Panc1 (cell line): ENCODE measurements at places on chromosomes 12 and 14.

GRCh38 chr14:65703996-65704395 lies 291.5 kb downstream of the FUT8 start:
- no peak for DNase-seq

GRCh38 chr14:34629657-34630529 lies at the start of gene SNX6:
Gene SNX6, minus strand, starts transcription at chr14:34630148. Its CDS starts 32 bp downstream, at chr14:34630116.
- DNase-seq: no peak

DNA sequence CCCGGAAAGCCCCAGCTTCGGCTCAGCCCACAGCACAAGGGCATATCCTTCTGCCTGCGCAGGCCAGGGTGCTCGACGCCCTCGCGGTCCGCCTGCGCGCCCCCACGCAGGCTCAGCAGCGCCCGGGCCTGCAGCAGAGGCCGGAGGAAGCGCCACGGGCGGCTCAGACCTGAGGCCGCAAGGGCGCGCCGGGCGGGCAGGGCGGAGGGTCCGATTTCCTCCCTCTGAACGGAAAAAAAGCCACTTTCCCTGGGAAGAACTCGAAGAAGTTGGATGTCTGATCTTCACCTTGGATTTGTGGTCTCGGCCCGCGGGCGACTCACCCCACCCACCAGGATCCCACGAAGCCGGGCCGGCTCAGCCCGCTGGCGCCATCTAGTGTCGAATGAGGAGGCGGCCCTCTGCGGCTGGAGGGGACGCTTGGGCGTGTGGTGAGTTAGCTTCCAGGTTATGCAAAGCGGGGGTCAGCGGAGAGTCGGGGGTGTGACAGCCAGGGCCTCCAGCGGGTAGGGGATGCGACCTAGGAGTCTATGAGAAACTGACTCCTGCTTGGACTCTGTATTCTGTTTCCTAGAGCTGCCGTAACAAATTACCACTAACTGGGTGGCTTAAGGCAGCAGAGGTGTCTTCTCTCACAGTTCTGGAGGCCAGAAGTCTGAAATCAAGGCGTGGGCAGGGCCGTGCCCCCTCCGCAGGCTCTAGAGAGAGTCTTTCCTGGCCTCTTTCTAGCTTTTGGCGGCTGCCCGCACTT lies 40.0 kb upstream of the SRSF5 start:
- DNase-seq: peak; percentile 28

DNA sequence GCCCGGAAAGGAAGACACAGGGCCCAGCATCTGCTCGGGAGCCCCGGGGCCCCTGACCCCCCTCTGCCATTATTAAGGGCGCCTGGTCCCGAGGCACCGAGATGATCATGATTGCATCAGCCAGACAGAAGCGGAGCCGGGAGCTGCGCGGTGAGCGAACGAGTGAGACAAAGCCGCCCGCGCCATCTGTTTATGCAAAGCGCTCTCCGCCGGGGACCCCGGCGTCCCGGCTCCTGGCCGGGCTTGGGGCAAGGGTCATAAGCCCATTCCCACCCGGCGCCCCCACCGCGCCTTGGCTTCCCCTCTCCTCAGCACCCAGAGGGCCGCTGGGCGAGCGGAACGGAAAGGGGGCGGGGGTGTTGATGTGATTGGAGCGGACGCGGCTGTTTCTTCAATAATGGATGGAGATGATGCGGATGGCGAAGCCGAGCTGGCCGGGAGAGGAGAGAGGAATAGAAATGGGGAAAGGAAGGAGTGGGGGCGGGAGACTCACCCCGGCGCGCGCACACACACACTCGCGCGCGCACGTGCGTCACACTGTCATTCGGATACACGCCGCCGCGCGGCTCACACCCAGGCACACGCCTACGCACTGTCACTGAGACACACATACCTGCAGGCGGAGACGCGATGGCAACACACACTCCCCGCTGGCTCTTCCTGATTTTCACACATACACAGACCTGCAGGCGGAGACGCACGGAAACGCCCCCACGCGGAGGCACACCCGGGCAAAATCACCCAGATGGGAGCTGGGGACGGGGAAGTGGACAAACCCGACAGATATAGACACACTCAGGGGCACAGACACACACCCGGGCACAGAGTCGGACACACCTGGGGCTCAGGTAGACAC lies 10.7 kb downstream of the STAC3 start:
- no peak for DNase-seq

- DNase-seq: no peak
These were observed 43.6 kb upstream of the PPP2R5C start for GRCh38 chr14:101717663-101718490.

DNA sequence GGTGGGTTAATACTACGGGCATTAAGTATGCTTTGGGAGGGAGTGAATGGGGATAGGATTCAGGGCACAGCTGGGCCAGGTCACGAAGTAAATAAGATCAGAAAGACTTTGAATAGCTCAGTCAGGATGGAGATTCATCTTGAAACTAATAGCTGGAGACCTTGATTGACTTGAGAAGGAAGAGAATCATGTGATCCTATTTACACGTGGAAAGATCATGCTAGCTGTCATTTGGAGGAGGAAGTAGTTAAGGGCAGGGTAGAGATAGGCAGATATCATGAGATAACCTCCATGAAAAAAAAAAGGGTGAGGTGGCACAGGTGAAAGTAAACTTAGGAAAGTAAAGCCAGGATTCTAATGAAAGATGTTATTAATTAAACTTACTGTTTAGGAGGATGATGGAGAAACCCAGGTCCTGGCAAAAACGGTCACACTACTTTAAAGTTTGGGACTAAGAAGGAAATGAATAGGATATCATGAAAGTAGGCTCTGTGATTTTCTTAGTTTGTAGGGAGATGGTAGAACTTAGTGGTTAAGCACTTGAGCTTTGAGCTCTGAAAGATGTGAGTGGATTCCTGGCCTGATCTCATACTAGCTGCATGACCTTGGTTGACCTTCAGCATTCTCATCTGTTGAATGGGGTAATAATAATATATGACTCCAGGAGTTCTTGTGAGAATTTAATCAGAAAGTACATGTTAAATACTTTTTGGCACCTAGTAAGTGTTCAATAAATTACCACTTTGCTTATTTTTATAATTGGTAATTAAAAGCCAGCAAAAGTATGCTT lies 439.0 kb downstream of the NRXN3 start:
- DNase-seq: no peak

GRCh38 chr12:63313139-63313538 lies 162.1 kb upstream of the AVPR1A start:
- DNase-seq: no peak

- no peak for DNase-seq
These were observed 32.6 kb upstream of the SLC38A4 start for GRCh38 chr12:46858368-46858767.

DNA sequence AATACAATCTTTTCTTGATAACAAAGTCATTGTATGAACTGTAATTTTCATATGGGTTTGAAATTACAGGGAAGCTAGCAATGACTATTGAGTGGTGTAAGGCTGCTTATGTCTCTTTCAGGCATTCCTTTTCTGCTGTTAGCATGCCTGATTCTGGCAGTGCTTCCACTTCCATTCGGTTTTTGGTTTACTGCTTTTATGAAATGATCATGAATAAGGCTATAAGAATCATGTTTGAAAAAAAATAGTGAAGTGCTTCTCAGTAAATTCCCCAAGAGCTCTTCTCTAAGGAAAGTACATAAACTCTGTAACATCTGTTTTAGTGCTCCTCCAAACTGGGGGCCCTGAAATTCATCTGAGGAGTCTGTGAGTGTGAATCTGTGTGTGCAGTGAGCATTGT lies 434.0 kb upstream of the RGS6 start:
- DNase-seq: no peak

DNA sequence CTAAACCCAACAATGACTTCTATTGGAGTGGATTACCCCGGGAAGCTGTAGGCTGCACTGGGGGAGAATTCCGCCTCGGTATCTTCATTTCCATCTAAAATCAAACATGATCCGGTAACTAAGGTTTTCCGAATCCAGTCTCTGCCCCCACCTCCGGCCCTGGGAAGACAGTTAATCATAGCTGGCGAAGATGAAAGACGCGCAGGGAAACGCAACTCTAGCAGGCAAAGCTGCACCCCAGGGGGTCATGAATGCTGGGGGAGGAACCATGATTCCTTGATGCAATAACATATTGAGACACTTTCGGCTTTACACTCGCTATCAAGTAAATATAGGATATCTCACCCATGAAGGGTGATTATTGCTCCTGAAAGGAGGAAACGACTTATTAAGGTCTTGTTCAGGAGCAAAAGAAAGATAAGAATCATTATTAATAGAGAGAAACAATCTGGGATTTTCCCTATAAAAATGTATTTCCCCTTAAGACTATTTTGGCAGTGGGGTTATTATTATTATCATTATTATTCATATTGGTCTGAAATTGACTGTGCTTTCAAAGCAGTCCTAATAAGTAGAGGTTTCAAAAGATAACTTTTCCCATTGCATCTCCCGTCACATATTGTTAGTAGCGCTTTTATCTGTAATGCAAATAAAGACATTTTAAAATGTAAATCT lies 614.9 kb downstream of the VRK1 start:
- no peak for DNase-seq

DNA sequence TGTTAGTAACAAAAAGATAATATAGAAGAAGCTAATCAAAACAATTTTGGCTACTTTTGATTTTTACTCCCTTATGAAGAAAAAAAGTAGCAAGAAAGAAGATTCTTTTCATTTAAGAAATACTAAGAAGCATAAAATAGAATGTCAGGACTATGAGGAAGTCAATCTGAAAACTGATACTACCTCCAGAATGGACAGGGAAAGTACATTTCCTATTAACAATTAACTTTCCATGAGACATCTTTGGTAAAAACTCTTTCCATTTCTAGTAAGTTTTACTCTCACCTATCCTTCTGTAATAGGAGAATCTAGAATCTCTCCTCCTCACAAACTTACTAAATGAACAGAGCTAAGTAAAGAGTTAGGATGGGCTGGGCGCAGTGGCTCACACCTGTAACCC lies 51.3 kb upstream of the NPFF start:
- no peak for DNase-seq

DNA sequence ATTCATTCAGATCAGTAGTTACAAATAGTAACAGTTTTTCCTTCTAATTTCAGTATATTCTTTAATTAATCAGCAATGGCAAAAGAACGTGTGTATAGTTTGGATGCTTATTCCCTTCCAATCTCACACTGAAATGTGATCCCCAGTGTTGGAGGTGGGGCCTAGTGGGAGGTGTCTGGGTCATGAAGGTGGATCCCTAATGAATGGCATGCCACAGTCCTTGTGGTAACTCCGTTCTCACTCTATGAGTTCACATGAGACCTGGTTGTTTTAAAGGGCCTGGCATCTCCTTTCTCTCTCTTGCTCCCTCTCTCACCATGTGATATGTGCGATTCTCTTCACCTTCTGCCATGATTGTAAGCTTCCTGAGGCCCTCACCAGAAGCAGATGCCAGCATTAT lies 18.9 kb upstream of the SYNDIG1L start:
- DNase-seq: no peak

- DNase-seq: no peak
These were observed 98.1 kb upstream of the NCOR2 start for GRCh38 chr12:124665511-124665910.

DNA sequence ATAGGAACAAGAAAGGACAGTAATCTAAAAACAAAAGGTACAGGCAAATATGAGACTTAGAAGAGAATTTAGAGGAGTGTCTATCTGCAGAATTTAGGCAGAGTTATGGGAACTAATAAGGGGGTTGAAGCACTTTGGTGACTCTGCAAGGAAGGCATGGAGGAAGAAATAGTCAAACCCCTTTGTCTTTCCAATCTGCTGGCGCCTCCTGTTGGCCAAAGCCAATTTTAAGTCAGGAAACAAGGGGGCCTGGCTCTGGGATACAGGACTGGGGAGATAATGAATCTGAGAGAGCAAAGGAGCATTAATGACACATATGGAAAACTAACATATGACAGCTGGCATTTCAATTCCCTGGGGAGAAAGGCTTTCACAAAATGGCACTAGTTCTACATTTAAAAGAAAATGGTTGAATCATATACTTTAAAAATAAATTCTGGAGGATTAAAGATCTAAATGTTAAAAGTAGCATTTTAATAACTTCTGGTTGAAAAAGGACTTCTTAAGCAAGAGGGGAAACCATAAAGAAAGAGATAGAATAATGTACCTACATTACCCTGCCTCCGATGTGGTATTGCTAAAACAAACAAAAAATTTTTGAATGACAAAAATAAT lies 48.5 kb upstream of the CSRP2 start:
- DNase-seq: no peak

DNA sequence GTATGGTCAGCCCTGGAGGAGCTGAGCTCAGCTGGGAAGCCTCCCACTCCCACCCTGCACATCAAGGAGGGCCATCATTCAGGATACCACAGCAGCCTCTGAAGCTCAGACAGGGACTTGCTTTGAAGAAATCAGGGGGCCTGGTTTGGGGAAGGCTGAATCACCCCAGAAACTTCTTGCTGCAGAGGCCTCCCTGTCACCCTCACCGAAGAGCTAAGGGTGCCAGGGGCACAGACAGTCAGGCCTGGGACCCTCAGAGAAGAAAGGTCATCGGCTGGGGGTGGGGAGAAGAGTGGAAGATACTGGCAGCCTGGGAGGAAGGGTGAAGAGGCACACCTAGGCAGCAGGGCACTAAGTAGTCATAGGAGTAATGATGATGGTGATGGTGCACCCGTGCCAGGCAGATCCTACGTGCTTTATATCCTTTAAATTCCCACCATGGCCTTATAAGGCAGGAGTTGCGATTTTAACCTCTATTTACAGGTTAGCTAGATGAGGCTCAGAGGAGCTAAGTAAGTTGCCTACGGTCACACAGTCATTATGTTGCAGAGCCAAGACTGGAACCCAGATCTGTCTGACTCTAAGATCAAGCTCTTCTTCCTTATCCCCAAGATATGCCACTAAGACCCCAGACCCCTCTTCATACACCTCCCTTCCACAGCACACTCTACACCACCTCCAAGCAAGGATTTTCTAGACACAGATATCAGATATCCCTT lies 28.5 kb upstream of the PNMA1 start:
- DNase-seq: no peak

DNA sequence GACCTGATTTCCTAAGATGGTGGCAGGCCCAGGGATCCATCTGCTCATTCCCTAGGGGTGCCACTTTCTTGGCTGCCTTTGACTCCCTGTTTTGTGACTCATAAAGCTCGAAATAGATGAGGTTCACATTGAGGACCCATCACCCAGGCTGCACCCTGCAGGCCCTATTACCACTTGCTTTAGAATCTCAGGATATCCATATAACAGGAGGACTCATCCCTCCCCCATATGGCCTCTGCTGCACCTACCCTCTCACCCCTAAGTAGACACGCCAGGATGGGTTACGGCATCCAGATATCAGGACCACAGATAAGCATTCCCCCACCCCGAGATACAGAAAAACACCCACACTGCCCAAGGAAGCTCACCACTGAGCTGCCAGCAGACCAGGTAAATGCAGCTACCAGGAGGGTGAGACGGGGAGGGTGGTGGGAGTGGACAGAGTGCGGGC lies 155.7 kb downstream of the DPF3 start:
- no peak for DNase-seq

GRCh38 chr12:48336564-48336963 lies 14.2 kb downstream of the ZNF641 start:
- DNase-seq: no peak

- DNase-seq: no peak
These were observed 534.3 kb downstream of the SOX5 start for GRCh38 chr12:23415180-23415579.

DNA sequence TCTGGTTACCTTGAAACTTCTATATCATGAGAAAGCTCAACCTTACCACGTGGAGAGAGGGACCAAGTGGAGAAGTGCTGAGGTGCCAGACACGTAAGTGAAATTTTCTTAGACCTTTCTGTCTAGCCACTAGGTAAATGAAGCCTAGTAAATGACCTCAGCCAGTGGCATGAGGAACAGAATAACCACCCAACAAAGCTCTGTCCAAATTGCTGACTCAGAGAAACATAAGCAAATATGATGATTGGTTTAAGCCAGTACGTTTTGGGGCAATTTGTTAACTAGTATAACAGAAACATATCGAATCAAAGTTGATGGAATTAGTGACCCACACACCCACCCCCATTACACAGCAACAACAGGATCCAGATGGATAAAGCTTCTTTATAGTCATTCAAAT lies 75.2 kb upstream of the MAX start:
- DNase-seq: no peak
